ENCODE measurements at places on chromosomes 6 and 20.

- no peak for DNase-seq
These were observed 327.5 kb upstream of the JARID2 start for GRCh38 chr6:14918200-14918907.

- no peak for DNase-seq
These were observed 591.9 kb downstream of the EPM2A start for GRCh38 chr6:145143379-145143778.

DNA sequence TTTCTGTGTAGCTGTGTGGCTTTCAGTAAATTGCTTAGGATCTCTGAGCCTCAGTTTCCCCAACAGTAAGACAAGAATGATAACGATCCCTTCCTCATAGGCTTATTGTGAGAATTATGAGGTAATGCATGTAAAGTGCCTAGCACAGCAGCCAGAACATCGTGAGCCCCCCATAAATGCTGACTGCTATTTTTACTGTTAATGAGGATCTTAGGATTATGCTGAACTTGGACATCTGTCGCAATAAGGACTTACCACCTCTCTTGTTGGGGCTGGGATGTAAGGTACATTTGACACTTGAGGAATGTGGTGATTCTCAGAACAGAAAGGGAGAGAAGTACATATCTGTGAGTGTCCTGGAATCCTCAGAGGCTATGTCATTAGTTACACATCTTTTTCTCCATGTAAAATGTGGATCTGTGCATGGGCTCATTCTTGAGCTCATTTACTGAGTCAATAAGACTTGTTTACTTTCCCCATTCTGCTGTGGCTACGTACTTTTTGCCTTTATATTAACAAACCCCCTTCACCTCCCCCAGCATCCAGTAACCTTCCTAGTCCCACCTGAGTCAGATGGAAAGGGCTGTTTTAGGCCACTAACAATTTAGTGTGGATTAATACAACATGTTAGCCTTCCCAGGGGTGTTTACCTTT lies 64.4 kb upstream of the PLEKHG1 start:
- DNase-seq = no peak

DNA sequence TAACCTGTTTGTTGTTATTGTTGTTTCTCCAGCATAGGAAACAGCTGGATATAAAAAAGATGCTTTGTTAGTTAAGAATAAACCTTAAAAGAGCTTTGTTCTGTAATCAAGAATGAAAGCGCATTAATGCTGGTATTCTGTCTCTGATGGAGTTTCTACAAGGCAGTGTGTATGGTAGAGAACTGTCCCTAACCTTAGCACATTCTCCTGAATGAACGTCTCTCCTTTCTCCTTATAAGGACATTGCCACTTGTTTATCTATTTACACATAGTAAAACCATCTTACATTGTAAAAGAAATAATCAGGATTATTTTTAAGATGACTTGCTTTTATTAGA lies 33.8 kb upstream of the LCA5 start:
- no peak for DNase-seq

GRCh38 chr20:63618291-63618980 lies 8.5 kb downstream of the GMEB2 start:
- DNase-seq = no peak

GRCh38 chr20:21826976-21827375 lies 121.5 kb downstream of the PAX1 start:
- no peak for DNase-seq

GRCh38 chr6:67563671-67564070 lies 1071.4 kb upstream of the ADGRB3 start:
- no peak for DNase-seq

- no peak for DNase-seq
These were observed 367.7 kb downstream of the CDH4 start for GRCh38 chr20:61619751-61620150.

- DNase-seq = peak; percentile 72
These were observed 630 bp downstream of the PPP1R3G start for GRCh38 chr6:5085648-5086293.

DNA sequence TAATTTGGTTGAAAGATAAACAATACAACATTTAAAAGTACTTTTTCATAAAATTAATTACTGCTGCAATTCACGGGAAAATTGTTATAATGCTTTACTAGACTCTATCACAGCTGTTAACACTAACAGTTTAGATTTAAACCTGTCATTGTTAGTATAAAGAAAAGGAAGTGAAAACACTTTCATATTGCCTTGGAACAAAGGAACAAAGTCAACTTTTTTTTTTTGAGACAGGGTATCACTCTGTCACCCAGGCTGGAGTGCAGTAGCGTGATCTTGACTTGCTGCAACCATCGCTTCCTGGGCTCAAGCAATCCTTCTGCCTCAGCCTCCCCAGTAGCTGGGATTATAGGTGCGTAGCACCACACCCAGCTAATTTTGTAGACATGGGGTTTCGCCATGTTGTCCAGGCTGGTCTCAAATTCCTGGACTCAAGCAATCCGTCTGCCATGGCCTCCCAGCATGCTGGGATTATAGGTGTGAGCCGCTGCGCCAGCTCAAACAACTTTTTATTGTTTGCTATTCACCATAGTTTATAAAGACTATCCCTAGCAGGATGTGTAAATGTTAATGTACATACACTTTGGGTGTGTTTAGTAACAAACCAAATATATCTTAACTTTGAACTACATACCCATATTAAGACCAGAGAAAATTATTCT lies 22.1 kb downstream of the SLC35A1 start:
- DNase-seq = no peak

GRCh38 chr6:39530201-39530759 lies 194.9 kb downstream of the KIF6 start:
- DNase-seq = peak; percentile 84

GRCh38 chr20:34013554-34013953 lies 19.8 kb downstream of the RALY start:
- DNase-seq = no peak

GRCh38 chr20:535958-536357 lies 7.6 kb downstream of the CSNK2A1 start:
- no peak for DNase-seq

GRCh38 chr6:15036690-15037245 lies 209.1 kb upstream of the JARID2 start:
- DNase-seq = no peak

DNA sequence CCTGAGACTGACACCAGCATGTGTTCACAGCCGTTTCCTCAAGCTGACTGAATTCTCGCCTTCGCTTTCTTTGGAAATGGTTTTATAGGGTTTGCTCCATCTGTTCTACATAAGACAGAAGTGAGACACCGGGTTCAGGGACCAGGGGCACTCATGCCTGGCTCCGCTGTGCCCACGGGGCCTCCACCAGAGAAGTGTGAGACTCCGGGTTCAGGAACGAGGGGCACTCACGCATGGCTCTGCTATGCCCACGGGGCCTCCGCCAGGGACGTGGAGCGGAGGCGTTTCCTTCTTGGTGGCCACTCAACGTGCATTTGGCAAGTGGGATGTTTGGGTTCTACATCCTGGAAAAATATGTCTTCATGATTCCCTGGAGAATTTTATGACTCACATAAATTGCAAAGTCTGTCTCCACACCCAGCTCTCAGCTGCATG lies 106.6 kb downstream of the RNASET2 start:
- peak; percentile 3 for DNase-seq

GRCh38 chr6:137258170-137258569 lies 39.0 kb upstream of the IFNGR1 start:
- DNase-seq = no peak

- DNase-seq = no peak
These were observed 274.1 kb upstream of the ARID1B start for GRCh38 chr6:156502969-156503504.
